ENCODE measurements at places on chromosomes 5 and 9. TPM values are rescaled to one million over a fixed set of nuclear protein-coding genes. Genes with fewer than 3 reads are reported as not detected.

CA9 gene
- total RNA-seq: 6.7 TPM

PCDHA1 gene
- not detected for total RNA-seq

SPOCK1 gene
- total RNA-seq: 27.8 TPM

ACTBL2 gene
- under 0.01 TPM for total RNA-seq

IARS1 gene
- total RNA-seq: 63.4 TPM

PTGDS gene
- total RNA-seq: 0.39 TPM

KCNN2 gene
- total RNA-seq: 0.96 TPM

TMEM252 gene
- total RNA-seq: not detected

PSD2 gene
- total RNA-seq: not detected

HMCN2 gene
- not detected for total RNA-seq

AGXT2 gene
- total RNA-seq: not detected

FCN2 gene
- not detected for total RNA-seq

TAS2R1 gene
- total RNA-seq: not detected

BARX1 gene
- not detected for total RNA-seq

SHOC1 gene
- total RNA-seq: not detected

PCDH12 gene
- total RNA-seq: 0.64 TPM

CERT1 gene
- total RNA-seq: 8.7 TPM

CMBL gene
- 19.3 TPM for total RNA-seq

CXCL14 gene
- total RNA-seq: not detected

ARRDC3 gene
- 61.0 TPM for total RNA-seq

POU5F2 gene
- total RNA-seq: 0.13 TPM

All from epithelial cell of alveolus of lung (primary cell).